Psoas muscle (tissue), 8 donors: ENCODE measurements at places on chromosomes 3 and 15. TPM values are rescaled to one million over a fixed set of nuclear protein-coding genes. Genes with fewer than 3 reads are reported as not detected.

Gene ACTC1
- total RNA-seq: 1,177 TPM

Gene GADL1
- total RNA-seq: 0.96 TPM

Gene HYKK
- 10.9 TPM for total RNA-seq

Gene SERPINI2
- not detected for total RNA-seq

Gene CD86
- total RNA-seq: 0.71 TPM

Gene NAALADL2
- 1.9 TPM for total RNA-seq

Gene MESP1
- 11.7 TPM for total RNA-seq

Gene ZNF80
- total RNA-seq: not detected

Gene KCNAB1
- 0.83 TPM for total RNA-seq

Gene FGF7
- total RNA-seq: 1.4 TPM

Gene IGF2BP2
- total RNA-seq: 2.3 TPM

Gene ARPC4
- 80.2 TPM for total RNA-seq

DNA sequence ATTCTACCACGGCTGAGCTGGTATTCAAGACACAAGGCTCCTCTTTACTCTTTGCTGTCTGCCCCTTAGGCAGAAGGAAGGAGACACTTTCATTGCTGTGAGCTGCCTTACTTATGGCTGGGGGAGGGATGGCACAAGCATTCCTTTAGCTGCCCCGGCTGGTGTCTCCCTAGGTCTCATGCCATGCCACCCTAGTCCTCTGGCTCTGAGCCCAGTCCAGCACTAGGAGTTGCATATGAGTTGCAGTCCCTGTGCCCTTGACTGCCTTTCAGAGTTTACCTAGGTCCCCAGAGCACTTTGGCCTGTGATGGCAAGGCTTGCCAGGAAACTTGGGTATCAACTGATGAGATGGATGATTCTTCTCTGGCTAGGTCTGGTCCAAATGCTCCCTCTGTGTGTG lies 296.4 kb downstream of the RBMS3 start:
- no peak for DNase-seq
- H3K4me1 ChIP-seq: peaks cover 7% of the 10 kb centered on the region
- H3K4me3 ChIP-seq: no peak overlapping the region
- no peaks in the 10 kb centered on the region for H3K27me3 ChIP-seq
- no peaks in the 10 kb centered on the region for H3K36me3 ChIP-seq

DNA sequence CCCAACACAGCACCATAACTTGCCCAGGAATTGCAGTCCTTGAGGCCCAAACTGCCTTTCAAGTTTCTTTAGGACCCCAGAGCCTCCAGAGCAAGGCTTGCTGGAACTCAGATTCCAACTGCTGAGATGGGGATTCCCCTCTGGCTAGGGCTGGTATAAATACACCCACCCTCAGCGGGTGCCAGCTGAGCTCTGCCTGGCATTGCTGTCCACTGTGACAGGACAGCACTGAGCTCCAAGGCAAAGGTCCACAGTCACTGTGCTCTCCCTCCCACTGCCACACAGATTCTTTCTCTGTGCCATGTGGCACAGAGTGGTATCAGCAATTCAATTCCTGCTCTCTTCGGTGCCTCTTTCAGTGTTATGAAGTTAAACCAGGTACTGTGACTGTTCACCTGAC lies 304.2 kb upstream of the LMCD1 start:
- H3K27me3 ChIP-seq: no peaks in the 10 kb centered on the region
- H3K4me3 ChIP-seq: no peak overlapping the region
- no peak for DNase-seq
- H3K27ac ChIP-seq: no peak overlapping the region
- H3K36me3 ChIP-seq: no peaks in the 10 kb centered on the region
- no peaks in the 10 kb centered on the region for H3K4me1 ChIP-seq

DNA sequence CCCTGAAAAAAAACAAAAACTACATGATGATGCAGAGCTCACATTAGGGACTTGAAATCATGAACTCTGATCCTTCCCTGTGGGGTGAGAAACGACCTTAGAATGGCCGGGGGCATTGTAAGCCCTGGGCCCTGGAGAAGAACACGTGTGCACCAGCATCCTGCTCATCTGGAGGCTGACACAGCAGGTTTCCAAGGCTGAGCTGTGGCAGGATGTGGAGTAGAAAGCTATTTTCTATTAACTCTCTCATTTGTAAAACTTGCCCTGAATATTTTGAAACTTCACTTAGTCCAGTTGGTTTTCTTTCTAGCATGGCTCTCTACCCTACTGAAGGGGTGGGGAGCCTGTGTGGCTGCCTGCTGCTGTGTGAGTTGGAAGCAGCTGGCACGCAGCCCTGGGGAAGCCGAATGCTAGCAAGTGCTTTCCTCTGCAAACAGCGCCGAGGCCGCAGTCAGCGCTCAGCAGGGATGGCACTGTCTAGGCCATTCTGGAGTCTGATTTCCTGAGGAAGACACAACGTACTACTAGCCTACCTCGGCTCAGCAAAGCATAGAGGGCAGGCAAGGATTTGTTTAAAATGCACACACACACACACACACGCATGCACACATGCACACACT lies 58.0 kb downstream of the GABRG3 start:
- no peak for DNase-seq
- H3K27me3 ChIP-seq: no peaks in the 10 kb centered on the region
- no peaks in the 10 kb centered on the region for H3K4me1 ChIP-seq
- H3K4me3 ChIP-seq: no peak overlapping the region

DNA sequence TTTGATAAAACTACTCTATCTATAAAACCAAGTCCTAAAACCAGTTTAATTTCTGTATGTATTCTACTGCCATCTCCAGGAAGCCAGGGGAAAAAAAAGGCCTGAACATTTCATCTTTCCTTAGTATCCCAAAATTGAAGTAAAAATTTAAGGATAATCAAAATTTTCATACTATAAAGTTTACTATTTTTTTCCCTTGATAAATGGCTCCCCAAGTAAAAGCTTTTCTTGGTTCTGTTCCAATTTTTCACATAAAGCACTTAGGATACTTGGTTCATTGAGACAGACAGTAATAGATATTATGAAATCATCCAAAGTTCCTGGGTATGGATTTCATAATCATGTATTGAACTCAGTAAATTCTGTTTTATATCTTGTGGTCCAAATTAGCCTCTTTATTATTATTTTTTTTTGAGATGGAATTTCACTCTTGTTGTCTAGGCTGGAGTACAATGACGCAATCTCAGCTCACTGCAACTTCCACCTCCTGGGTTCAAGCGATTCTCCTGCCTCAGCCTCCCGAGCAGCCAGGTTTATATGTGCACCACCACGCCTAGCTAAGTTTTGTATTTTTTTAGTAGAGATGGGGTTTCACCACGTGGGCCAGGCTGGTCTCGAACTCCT lies 34.5 kb downstream of the ICE2 start:
- H3K27ac ChIP-seq: no peak overlapping the region
- H3K4me1 ChIP-seq: no peaks in the 10 kb centered on the region
- H3K36me3 ChIP-seq: peaks cover 65% of the 10 kb centered on the region
- DNase-seq: no peak

DNA sequence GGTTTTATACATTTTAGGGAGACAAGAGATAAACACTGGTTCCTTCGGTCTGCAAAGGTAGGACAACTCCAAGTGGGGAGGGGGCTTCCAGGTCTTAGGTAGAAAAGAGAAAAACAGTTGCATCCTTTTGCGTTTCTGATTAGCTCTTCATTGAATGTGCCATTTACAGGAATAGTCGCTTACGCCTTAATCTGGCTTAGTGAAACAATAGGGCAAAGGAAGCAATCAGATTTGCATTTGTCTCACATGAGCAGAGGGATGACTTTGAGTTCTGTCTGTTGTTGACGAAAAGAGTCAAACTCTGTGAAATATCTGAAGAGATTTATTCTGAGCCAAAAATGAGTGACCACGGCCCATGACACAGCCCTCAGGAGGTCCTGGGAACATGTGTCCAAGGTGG lies 166.0 kb upstream of the ATP10A start:
- no peak overlapping the region for H3K4me3 ChIP-seq
- H3K27ac ChIP-seq: no peak overlapping the region
- no peaks in the 10 kb centered on the region for H3K36me3 ChIP-seq
- no peaks in the 10 kb centered on the region for H3K27me3 ChIP-seq
- no peak for DNase-seq
- H3K4me1 ChIP-seq: no peaks in the 10 kb centered on the region

DNA sequence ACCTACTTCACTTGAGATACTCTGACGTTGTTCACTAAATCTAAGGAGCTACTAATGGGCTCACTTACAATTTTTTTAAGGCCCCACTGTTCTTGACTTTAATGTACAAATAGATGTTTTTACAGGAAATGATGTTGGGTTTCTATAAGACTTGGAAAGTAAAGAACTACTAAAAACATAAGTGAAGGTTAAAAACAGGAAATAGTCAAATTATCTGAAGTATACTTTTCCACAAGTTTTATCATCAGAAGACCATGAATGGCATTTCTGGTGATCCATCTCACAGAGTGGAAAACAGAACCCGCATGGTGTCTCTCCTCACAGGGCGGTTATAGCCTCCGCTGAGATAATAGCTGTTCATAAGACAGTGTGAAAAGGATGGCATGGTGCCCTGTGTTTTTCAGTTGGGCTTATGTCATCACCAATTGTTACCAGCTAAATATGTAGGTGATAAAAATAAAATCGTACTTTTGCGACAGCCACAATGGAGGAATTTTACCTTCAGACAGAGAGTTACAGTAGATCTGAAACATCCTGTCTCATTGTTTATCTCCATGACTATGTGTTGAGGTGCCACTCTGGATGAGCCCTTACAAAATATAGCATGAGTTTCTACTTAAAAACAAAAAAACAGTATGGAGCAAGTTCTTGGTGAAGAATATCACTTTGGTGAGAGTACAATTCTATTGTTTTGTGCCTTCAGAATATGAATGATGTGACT lies 462.4 kb downstream of the RAP2B start:
- no peaks in the 10 kb centered on the region for H3K27me3 ChIP-seq
- no peak overlapping the region for H3K4me3 ChIP-seq
- no peak overlapping the region for H3K27ac ChIP-seq
- no peaks in the 10 kb centered on the region for H3K36me3 ChIP-seq

GRCh38 chr3:130779486-130779885 lies 32.9 kb upstream of the PIK3R4 start:
- H3K4me1 ChIP-seq: peaks cover 6% of the 10 kb centered on the region
- no peaks in the 10 kb centered on the region for H3K36me3 ChIP-seq
- no peak overlapping the region for H3K4me3 ChIP-seq
- H3K27me3 ChIP-seq: no peaks in the 10 kb centered on the region

DNA sequence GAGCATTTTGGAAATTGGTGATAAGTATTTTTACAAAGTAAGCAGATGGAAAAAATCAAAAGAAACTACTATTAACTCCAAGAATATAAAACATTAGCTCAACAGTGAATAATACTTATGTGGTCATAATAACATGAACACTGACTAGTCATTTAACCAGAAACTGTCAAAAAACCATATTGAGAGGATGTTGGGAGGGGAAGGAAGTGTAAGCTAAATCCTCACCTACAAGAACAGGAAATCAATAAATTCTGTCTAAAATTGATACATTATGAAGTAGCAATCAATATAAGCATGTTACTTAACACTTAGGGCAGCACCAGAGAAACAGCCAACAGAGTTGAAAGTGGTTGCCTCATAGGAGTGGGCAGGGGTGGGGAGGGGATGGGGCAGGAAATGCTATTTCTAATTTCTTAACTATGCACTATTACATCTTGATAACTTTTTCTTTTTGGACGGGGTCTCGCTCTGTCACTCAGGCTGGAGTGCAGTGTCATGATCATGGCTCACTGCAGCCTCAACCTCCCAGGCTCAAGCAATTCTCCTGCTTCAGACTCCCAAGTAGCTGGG lies 41.7 kb downstream of the CCR3 start:
- no peaks in the 10 kb centered on the region for H3K4me1 ChIP-seq
- no peaks in the 10 kb centered on the region for H3K36me3 ChIP-seq
- H3K27me3 ChIP-seq: no peaks in the 10 kb centered on the region
- no peak overlapping the region for H3K27ac ChIP-seq
- no peak overlapping the region for H3K4me3 ChIP-seq

DNA sequence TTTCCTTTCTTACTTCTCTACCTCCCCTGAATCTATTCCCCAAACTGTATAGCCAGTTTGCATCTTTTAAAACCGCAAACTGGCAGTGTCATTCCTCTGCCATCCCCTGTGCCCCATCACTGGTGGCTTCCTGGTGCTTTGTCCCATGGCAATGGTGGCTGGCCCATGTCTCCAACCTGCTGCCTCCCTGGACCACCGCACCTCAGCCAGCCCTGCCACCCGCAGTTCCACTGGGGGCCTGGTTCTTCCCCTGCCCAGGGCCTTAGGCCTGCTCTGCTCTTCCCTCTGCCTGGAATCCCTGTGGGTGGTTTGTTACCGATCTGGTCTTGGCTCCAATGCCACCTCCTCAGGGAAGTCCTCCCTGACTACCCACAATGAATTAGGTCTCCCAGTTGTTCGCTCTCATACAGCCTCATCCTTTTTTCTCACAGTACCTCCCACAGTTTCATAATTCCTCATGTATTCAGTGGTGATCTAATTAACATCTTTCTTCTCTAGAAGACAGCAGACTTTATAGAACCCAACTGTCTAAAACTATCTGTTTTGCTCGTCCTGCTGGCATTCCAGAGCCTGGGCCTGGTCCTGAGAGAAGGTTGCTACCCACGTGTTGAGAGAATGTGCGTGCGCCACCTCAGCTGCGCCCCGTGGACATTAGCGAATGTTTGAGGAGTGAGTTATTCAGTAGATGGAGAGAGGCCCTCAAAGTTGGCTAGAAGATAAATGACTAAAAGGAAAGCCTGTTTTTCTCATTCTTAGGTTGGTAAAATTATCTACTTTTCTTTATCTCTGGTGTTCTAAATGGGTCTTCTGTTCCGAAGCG lies 130.1 kb downstream of the DNAJB8 start:
- H3K4me1 ChIP-seq: peaks cover 10% of the 10 kb centered on the region
- peaks cover 5% of the 10 kb centered on the region for H3K36me3 ChIP-seq
- no peaks in the 10 kb centered on the region for H3K27me3 ChIP-seq
- no peak overlapping the region for H3K27ac ChIP-seq
- no peak overlapping the region for H3K4me3 ChIP-seq
- peak; percentile 30 for DNase-seq

DNA sequence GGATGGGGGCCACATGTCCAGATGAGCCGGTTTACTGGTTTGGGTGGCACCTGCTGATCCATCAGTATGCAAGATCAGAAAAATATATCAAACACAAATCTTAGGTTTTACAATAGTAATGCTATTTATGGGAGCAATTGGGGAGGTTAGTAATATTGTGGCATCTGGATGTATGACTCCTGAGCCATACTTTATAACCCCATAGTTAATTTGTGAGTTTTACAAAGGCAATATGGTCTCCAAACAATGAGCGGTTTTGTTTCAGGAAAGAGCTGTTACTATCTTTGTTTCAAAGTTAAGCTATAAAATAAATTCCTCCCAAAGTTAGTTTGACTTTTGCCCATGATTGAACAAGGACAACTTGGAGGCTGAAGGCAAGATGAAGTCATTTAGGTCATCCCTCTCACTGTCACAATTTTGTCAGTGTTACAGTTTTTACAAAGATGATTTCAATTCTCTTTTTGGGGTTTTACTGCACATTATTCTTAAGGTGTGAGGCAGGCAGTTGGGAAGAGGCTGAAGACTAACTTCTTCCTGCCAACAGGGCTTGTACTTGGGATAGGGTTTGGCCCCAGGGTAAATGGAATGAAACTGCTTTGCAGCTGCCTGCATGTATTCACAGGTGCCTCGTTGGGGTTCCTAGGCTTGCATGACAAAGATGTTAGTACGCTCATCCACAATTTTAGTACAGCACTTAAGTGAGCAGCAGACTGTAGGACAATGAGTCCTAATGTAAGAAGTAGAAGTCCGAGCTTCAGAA lies 296.6 kb upstream of the NDN start:
- H3K36me3 ChIP-seq: no peaks in the 10 kb centered on the region
- no peaks in the 10 kb centered on the region for H3K27me3 ChIP-seq
- H3K4me1 ChIP-seq: no peaks in the 10 kb centered on the region
- H3K4me3 ChIP-seq: no peak overlapping the region
- no peak overlapping the region for H3K27ac ChIP-seq

GRCh38 chr3:4722103-4722502 lies 229.0 kb downstream of the ITPR1 start:
- peak; percentile 51 for DNase-seq
- H3K36me3 ChIP-seq: no peaks in the 10 kb centered on the region
- no peak overlapping the region for H3K4me3 ChIP-seq
- H3K27ac ChIP-seq: peak overlapping the region; percentile 42
